SJSA1 (cell line): ENCODE measurements at places on chromosomes 7 and 10.
A peak's percentile ranks its signal among the peaks of the same experiment; 100 is the strongest.

DNA sequence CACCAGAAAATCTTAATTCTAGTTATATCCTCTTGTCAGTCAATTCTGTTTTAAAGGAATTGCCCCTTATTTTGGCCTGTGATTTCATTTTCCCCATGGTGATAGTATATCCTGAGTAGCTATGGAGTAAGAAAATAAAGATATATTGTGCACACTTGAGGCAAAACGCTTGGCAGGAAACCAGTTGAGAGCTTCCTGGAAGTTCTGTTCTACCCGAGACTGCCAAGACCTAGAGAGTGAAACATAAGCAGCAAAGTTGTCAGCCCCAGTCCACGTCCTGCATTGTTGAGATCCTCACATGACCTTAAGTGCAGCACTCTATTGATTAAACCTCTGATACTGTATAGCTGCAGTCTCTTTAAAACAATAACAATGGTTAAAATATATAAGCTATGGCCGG lies 235.2 kb downstream of the CDC14C start:
- DNase-seq = no peak

- DNase-seq = no peak
Measured at GRCh38 chr7:76217942-76218566, 16.4 kb downstream of the SRRM3 start.

DNA sequence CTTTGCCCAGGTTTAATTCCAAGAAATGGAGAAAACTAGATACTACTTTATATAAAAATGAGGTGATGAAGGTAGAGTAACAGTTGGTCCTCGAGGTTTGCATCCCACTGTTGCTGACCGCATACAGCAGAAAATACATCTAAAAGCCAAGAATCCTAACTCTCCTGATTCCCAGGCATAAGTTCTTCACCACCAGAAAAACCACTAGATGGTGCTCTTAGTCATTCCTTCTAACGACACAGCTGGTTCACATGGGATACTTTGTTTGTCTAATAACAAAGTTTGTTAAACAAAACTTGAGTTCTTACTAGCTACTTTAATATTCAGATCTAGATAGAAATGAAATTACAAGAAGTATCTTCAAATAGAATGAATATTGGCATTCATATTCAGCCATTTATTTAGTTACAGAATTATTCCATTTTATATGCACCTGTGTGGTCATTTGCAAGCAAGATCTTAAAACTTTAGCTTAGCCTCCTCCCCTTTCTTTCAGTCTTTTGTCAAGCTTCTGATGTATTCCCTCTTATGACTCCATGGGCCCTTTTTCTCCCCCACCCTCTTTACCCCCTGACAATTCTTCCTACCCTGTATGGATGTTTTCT lies 54.1 kb upstream of the CYP26C1 start:
- no peak for DNase-seq

- DNase-seq = no peak
Measured at GRCh38 chr7:72805526-72806494, 22.2 kb downstream of the TYW1B start.

- DNase-seq = no peak
Measured at GRCh38 chr7:98354052-98354451, 46.8 kb downstream of the BAIAP2L1 start.

DNA sequence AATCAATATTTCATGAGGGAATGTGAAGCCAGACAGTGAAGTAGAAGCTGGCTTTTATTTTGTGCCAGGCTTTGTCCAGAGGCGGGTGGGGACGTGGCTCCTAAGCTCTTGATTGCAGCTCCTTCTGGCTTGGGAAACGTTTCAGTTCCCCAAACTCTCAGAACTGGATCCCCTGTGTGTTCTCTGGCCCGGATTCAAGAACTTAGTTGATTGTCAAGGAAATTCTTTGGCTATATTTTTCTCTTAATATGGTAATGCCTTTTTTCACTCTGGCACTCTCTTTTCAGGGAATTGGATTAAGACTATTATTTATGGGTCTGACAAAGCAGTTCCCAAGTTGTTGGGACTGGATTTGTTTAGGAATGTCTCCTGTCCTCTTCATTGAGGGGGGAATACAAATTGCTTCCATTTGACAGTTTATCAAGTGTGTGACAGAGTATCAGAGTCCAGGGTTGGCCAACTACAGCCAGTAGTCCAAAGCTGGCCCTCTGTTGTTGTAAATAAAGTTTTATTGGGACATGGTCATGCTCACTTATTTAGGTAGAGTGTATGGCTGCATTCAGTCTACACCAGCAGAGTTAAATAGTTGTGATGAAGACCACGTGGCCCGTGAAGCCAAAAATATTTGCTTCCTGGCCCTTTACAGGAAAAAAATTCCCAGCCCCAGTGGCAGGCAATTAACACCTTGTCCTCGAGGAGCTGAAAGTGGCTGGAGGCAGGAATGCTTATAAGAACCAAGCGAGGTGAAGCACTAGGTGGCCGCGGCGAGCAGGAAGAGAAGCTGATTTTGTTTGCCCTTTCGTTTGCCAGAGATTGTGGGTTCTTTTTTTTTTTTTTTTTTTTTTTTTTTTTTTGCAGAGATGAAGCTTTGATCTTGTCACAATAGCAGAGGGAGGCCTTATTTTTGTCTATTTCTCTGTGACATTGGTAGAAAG lies 34.3 kb downstream of the HTRA1 start:
- no peak for DNase-seq

DNA sequence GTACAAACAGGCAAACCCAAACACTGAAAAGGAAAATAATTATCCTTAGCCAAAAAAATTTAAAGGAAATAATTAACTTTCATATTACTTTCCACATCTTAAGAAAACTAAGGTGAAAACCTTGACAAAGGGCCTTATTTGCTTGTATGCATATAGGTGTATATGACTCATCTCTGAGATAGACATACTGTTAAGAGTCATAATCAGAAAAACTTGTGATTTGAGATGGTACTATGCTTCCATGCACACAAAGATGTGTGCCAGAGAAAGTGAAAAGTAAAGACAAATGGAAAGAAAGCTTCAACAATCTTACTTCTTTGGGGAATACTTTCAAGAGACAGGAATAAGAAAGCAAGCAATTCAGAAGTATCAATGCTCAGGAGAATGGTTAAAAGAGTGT lies 3.3 kb upstream of the CACNA2D1 start:
- DNase-seq = no peak

GRCh38 chr10:79023240-79024162 lies 45.3 kb upstream of the ZMIZ1 start:
- no peak for DNase-seq

DNA sequence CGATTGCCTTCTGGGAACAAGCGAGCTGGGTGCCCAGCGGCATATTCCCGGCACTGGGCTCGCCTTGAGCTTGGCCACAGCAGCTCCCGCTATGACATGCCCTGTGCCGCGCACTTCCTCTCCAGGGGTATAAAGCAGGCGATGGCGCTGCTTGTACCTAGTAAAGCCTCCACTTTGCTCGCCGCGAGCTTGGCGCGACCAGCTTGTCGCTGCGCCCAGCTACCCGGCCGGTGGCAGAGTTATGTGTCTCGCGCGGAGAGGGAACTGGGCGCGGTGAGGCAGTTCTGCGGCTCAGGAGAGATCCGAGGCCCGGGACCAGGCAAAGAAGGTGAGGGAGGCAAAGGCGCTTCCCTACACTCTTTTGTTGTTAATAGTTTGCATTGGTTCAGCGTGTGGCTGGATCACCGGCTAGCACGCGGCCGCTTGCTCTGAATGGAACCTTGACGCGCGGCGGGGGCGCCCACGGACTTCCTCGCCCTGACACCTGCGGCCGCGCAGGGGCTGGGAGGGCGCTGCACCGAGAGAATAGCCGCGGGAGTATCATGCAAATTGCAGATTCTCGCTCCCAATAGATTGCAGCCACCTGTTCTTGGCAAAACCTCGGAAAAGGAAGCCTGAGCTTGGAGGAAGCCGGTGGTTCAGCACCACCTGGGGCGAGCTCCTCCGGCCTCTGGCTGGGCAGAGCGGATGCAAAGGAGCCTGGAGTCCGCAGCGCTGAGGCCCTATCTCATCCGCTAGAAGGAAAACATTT lies 3.0 kb upstream of the BUB3 start:
- DNase-seq = no peak

GRCh38 chr10:29204070-29204800 lies 84.6 kb upstream of the LYZL1 start:
- peak; percentile 48 for DNase-seq

- no peak for DNase-seq
Measured at GRCh38 chr10:3757638-3758490, 27.1 kb downstream of the KLF6 start.

- no peak for DNase-seq
Measured at GRCh38 chr7:125383324-125383723, 453.7 kb upstream of the POT1 start.

DNA sequence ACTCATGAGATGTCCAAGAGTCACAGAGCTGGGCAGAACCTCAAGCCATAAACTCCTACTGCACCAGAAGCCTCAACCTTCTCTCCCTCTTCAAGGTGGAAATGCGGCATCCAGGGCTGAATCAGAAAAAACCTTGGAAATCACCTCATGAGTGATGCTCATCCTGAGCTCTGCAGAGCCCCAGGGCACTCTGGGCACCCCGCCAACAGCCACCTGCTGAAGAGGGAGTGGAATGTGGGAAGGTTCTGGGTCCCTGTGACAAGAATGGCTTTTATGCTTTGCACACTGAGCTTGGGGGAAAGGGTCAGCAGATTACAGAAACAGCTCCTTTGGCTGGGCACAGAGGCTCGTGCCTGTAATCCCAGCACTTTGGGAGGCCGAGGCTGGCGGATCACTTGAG lies 18.8 kb downstream of the NUDT1 start:
- no peak for DNase-seq

DNA sequence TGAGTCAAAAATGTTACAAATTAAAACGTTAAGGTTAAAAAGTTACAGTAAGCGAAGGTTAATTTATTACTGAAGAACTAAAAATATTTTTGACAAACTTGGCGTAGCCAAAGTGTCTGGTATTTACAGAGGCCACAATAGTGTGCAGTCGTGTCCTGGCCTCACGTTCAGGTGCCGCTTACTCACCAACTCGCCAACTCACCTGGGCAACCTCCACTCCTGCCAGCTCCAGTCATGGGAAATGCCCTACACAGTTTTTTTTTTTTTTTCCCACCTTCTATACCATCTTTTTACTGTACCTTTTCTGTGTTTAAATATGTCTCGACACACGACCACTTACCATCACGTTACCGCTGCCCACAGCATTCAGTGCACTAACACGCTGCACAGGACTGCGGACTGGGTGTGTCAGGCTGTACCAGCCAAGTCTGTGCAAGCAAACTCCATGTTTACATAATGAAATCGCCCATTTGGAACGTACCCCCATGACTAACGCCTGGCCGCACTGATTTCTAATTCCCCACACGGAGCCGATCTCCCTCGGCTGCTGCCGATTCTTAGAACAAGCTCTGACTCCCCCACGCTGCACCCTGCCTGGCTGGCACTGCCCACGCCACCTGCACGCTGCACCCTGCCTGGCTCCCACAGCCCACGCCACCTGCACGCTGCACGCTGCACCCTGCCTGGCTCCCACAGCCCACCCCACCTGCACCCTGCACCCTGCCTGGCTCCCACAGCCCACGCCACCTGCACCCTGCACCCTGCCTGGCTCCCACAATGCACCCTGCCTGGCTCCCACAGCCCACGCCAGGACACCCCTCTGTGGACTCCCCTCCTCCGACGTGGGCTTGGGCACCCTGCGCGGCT lies 203.1 kb downstream of the ZMYND11 start:
- DNase-seq = no peak

DNA sequence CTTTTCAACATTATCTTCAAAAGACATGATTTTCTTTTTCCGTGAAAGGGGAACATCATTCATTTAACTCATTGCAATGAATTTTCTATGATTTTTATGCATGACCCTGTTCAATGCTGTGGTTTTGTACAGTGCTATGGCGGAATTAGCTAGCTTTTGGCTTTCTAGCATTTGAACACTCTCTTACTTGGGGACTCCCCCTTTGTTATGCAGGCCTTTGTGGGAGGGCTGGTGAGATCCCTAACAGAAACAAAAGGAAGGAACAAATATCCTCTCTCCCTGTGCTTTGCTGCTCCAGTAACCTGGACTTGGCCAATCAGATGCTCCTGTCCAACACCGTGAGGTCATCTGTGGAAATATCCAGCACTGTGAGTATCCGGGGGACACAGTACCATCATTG lies 353.4 kb upstream of the FZD8 start:
- DNase-seq = no peak

- no peak for DNase-seq
Measured at GRCh38 chr7:52472006-52472620, 563.3 kb upstream of the POM121L12 start.

GRCh38 chr7:1087952-1088920 lies at the start of gene GPER1:
TSS of gene GPER1 (plus strand) at chr7:1088113. CDS start at chr7:1091729, 3,616 bp downstream.
- no peak for DNase-seq

DNA sequence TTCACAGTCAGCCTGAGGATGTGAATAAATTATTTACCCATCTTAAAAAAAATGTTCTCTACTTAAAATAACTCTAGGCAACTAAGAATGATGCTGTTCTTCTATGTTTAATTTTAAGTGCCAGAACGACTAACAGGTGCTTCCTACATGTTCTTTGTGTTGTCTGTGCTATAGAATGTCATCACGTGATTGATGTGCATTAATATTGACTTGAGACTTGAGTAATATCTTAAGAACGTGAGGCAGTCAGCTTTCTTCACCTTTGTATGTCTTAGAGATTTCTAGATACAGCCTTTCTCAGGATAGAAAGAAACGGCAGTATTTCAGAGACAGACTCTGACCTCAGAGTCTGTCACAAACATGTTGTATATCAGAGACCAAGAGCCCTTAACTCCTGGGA lies 274.6 kb downstream of the KCND2 start:
- no peak for DNase-seq

DNA sequence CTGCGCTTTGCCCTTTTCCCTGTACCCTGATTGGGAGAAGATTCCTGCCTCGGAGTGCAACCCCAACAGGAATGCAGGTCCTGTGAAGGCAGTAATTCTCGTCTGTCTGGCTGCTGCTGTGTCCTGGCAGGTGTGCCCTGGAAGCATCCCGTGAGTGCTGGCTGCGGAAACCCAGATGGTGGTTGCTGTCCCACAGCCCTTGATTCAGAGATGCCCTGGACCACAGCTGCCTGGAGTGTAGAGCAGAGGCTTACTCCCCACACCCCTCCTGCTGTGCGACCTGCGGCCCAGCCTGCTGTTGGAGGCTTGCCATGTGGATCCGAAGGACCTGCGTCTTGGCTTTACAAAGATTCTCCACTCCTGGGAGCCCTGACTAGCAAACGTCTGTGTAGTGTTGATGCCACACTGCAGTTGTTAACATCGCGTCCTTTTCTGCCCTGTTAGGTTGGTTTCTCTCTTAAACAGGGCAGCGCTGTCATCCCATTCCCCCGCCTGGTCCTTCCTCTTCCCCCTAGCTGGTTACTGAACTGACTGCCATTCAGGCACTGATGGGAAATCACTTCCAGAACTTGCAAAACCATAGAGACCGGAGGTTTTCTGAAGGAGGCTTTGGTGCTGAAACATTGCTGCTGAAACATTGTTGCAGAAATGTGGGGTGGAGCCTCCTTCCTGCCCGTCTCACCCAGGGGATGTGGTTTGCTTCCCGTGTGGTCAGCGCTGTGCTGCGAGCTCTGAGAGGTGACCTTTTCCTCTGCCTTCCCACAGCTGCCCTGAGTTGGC lies 53.3 kb downstream of the DNAJB6 start:
- DNase-seq = no peak

- no peak for DNase-seq
Measured at GRCh38 chr7:106080300-106080987, 31.7 kb downstream of the SYPL1 start.

- no peak for DNase-seq
Measured at GRCh38 chr10:122499012-122499411, 37.7 kb downstream of the HTRA1 start.
